H7 (cell line): ENCODE measurements at places on chromosomes 7 and 10. TPM values are rescaled to one million over a fixed set of nuclear protein-coding genes. Genes with fewer than 3 reads are reported as not detected.

The MYO3A gene
- 4.8 and 4.9 TPM in 2 replicates for total RNA-seq

The GNGT1 gene
- total RNA-seq = not detected in 2 replicates

GRCh38 chr10:114073395-114074186, 29.9 kb downstream of the ADRB1 start:
- DNase-seq = no peak

The A1CF gene
- not detected in 2 replicates for total RNA-seq

The GHRHR gene
- total RNA-seq = 1.9 and 2.7 TPM in 2 replicates

- DNase-seq = no peak
Observed at GRCh38 chr10:113115556-113115955, 165.5 kb downstream of the TCF7L2 start.

The CLCN1 gene
- 0.11 and 0.21 TPM in 2 replicates for total RNA-seq

The MET gene
- 14.6 and 25.4 TPM in 2 replicates for total RNA-seq

DNA sequence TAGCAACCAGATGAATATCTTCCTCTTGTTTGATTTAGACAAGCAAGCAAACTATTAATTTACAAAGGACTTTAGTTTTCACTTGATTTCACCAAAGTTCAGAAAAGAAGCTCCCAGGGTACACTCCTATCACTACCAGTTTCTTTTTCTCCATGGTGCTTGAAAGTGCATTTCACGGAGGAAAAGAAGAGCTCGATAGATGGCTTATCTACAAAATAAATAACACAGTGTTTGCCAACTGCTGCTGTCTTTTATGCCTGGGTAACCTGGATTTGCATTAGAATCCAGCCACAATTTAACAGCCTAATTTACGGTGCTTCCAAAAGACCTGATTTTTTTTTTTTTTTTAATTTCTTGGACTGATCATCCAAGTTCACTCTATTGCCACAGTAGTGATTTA, 275.7 kb downstream of the GPR37 start:
- DNase-seq = no peak

The ADRA2A gene
- 1.9 and 4.3 TPM in 2 replicates for total RNA-seq

The SLC35B4 gene
- total RNA-seq = 18.5 and 18.6 TPM in 2 replicates

DNA sequence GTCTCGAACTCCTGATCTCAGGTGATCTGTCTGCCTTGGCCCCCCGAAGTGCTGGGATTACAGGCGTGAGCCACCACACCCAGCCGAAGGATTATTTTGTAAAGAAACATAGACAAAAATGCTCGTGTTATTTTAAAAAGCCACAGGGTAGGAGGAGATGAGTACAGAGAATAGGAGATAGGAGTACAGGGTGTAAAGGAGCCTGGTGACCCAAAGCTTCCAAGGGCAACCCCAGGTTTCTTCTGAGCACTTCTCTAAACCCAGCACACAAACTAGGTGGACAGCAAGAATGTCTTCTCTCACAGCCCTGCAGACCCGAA, 54.7 kb downstream of the ZNF467 start:
- no peak for DNase-seq

DNA sequence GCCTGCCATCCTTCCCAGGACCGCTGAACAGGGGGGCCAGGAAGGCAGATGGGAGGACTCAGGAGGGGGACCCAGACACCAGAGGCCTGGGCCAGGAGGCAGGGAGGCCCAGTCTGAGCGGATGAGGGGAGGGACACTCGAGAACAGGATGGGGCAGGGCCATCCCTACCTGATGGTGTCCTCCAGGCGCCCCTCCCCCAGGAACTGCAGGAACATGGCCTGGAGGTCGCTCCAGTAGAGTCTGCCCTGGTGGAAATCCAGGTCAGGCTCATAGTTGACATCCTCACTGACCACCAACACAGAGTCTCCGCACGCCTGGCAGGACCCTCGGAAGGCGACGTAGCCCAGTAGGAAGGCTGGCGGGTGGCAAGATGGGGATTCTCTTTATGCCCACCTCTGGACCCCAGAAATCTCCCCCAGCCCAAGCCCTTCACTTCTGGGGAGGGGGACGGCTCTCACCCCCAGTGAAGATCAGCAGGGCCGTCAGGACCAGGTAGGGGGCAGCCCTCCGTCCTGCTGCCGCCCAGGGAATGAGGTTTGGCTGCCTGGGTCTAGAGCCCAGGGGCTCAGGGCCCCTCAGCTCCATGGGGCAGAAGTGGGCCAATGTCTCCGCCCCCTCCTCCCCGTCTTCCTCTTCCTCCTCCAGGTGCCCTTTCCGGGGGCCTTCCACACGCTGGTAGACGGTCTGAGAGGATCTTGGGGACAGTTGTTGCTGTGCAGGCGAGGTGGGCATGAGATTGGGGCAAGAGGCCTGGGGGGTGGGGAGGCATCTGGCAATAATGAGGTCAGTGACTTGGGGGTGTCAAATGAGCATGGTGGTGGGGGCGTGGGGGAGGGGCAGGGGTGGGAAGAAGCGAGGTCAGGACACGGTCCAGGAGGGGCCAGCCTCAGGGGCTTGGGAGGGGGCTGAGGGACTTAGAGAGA, 573 bp downstream of the TFR2 start:
- peak; percentile 65 for DNase-seq

DNA sequence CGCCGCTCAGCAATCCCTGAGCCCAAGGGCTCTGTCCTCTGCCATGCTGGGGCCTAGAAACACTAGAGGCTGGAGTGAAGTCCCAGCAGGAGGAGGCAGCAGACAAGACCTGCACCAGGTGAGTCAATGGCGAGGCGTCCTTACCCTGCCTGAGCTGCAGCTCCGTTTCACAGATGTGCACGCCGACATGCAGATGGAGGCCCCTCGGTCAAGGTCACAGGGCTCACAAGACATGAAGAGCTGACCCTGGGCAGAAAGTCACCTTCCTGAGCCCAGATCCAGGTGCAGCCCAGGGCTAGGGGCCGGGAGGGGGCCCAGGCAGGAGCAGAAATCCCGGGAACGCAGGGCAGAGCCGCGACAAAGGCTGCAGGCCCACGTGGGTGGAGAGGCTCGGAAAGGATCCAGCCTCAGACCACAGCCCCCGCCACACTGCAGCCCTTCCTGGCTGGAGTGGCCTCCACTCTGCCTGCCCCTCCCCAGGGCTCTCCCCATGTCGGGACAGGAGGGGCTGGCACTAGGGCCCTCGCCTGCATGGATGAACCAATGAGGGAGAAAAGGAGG, 23.8 kb downstream of the PDGFA start:
- no peak for DNase-seq

DNA sequence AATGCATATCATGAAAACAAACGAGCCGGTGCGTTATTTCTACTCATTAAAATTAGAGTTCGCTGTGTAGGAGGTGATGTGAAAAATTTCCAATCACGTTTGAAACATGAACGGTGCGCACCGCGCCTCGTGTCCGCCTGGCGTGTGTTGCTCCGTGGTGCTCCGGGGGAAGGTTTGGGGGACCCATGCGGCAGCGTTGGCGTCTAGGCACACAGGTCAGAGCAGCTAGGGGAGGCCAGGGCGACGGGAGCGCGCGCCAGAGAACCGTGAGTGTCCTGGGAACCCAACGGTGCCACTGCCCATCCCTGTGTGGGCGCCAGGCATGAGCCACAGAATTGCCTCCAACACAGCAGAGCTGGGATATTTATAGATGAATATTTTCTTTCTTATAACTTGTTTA, 70.6 kb upstream of the ADARB2 start:
- DNase-seq = peak; percentile 22

The AKR1C4 gene
- total RNA-seq = not detected in 2 replicates

The GIMAP4 gene
- not detected in 2 replicates for total RNA-seq

The SLC26A3 gene
- not detected in 2 replicates for total RNA-seq

GRCh38 chr7:67348171-67348570, 351.5 kb downstream of the TYW1 start:
- no peak for DNase-seq

The PON3 gene
- total RNA-seq = not detected in 2 replicates

DNA sequence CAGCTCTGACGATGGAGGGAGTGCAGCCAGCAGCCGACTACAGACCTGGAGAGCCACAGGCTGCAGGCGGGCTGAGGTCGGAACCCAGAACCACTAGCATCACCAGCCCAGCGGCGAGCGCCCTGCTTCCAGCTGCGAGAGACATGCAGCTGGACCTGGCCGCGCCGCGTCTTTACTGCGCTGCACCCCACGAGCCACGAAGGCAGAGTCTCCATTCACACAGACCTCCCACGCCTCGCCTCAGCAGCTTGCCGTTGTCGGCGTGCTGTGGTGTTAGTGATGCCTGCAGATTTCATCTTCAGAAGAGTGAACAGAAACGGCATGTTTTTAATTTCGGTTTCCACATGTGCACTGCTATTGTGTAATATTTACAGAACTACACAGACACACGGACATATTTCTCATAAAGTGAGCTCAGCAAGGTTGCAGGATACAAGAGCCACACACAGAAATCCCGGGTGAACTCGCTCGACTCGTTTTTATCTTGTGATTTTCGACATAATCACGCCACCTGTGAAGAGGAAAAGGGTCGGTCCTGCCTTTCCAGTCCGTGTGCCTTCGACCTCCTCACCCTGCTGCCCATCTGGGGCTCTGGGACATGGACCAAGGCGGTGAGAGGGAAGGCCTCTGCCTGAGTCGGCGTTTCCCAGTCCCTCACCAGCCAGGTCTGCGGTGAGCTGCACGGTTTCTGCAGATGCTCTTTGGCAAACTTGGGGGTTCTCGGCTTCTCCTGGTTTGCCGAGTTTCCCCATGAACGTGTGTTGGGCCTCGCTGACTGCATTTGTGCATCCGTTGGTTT, 252.2 kb downstream of the ELFN1 start:
- no peak for DNase-seq

- no peak for DNase-seq
Observed at GRCh38 chr10:122795924-122796323, 49.7 kb downstream of the CUZD1 start.

DNA sequence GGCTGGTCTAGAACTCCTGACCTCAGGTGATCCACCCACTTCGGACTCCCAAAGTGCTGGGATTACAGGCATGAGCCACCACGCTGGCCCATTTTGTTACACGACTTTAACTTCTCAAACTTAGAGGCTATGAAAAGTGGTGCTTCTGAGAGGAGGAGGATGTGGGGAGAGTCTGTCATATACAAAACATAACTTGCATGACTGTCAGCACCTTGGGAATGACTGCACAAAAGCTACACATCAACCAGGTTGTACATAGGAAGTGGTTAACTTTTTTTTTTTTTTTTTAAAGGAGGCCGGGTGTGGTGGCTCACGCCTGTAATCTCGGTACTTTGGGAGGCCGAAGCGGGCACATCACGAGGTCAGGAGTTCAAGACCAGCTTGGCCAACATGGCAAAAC, 43.4 kb upstream of the GSDME start:
- no peak for DNase-seq

DNA sequence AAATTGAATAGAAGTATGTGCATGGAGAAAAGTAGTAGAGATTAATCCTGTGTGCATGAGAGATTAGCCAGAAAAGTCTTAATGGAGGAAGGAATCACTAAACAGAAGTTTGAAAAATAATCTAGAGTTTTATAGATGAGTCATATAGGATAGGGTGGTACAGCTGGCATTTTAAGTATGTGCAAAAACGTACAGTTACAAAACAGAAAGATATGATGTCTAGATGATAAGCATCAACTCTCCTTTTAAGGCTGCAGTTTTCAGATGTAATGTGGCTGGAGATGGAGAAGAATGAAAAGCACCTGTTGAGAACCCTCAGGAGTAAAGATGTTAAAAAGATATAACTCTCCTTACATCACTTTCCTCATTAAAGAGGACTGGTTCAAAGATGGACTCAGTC, 271.3 kb downstream of the STK31 start:
- no peak for DNase-seq

The SDHAF3 gene
- 31.3 and 41.3 TPM in 2 replicates for total RNA-seq

GRCh38 chr10:85927952-85928665, 438.5 kb downstream of the GRID1 start:
- no peak for DNase-seq

The CUZD1 gene
- total RNA-seq = 0.11 and 1.1 TPM in 2 replicates

The NUP42 gene
- total RNA-seq = 47.4 and 50.0 TPM in 2 replicates

The YWHAG gene
- 83.2 and 91.8 TPM in 2 replicates for total RNA-seq

- no peak for DNase-seq
Observed at GRCh38 chr7:38801786-38802185, 107.2 kb downstream of the VPS41 start.

GRCh38 chr10:125479059-125479458, 203.9 kb downstream of the TEX36 start:
- DNase-seq = no peak

DNA sequence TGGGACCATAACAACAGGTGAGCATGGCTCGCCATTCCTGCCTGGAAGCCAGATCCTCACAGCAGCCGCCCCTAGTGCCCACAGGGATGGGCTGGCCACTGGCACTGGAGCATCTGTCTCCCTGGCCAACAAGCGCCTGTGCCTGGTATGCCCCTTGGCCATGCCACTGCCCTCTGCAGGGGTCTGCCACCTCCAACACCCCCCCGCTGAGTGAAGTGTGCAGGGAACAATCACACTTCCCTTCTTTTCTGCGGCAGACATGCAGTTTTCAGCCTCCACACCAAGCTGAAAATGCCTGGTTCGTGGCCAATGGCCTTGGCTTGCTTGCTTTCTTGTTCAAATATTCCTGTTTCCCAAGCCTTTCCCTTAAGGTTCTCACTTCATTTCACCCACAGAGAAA, 50.7 kb downstream of the HSPA12A start:
- DNase-seq = no peak

- no peak for DNase-seq
Observed at GRCh38 chr10:114911801-114912469, 26.1 kb upstream of the TRUB1 start.

DNA sequence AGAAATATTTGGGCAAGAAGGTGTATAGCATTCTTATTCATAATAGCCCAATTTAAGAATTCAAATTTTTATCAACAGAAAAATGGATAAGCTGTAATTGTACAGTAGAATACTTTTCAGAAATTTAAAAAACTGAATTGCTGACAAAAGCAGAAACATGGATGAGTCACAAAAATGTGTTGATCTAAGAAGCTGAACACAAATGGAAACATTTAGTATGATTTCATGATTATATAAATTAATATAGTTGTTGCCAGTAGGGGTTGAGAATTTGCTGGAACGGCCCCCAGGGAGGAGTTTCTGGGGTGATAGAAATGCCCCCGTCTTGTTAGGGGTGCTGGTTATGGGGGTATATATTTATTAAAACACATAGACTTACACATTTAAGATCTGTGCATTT, 179.1 kb downstream of the KLF6 start:
- no peak for DNase-seq

DNA sequence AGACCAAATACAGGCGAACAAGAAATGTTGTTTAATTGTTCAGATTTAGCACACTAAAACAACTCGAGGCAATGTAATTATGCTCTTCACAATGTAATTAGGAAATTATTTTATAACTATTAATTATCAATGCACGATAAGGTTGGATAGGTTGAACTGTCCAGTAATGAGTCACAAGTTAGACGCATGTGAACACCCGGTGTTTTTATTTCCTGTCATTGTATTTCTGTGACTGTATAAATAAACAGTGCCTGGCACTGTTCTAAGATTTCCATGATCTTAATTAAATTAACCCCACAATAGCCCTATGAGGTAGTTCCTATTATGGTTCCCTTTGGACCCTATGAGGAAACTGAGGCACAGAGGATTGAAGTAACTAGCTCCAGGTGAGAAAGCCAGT, 26.2 kb downstream of the C10orf105 start:
- DNase-seq = no peak

GRCh38 chr10:133375357-133376115, 2.4 kb upstream of the ECHS1 start:
- no peak for DNase-seq
